Cerebellar nuclear complex (tissue), 1 donor: ENCODE measurements at places on chromosomes 2 and 18.

DNA sequence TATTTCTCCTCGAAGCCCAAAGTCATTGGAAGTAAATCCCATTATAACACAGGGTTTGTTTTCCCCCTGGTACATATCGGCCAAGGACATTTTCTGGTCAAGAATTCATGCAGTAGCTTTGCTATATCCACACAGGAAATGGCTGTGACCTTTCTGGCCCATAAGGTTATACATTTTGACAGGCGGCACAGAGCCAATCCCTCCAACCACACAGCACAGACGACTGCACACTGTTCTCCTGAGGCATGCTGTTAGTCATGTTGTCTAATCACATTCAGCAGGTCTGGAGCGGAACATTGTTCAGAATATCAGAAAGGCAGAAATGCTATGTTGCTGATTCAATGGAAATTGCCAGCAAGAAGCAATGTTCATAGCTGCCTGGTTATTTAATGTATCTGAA, 742.3 kb upstream of the SLC8A1 start:
- no peak for DNase-seq

DNA sequence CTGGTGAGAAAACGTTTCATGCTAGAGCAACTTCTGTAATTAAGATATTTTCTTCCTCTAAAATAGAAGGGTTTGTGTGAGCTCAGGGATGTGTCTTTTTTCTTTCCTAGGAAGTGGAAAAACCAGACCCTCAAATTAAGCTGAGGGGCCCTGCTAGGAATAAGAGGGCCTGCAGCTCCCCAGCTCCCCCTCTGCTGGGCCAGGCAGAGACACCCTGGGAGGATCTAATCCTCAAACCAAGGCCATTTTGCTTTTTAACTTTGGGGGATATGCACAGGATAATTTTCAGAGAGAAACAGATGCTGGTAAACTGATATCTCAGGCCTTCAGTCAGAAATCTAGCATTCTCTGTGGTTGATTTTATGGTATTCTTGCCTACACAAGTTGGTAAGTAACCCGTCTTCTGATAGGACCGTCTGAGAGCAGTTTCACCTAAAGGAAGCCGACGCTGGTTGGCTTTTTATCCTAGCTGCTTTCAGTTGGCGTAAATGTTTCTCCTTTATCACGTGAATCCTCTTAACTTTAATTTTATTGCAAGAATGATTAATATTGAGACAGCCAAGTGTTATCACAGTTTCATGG, 34.8 kb downstream of the SNTG2 start:
- DNase-seq: no peak

DNA sequence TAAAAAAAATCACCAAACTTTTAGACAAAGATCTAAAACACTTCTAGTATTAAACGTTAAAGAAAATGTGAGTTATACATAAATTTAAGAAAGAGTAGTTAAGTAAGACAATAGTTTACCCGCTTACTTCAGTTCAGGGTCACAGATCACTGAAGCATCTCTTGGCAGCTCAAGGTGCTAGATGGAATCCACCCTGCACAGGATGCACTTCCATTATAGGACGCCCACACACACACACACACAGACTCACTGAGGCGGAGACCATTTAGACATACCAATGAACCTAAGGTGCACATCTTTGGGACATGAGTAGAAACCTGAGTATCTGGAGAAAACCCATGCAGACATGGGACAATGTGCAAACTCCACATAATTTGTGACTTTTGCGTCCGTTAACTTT, 630.6 kb upstream of the ZNF804A start:
- no peak for DNase-seq

DNA sequence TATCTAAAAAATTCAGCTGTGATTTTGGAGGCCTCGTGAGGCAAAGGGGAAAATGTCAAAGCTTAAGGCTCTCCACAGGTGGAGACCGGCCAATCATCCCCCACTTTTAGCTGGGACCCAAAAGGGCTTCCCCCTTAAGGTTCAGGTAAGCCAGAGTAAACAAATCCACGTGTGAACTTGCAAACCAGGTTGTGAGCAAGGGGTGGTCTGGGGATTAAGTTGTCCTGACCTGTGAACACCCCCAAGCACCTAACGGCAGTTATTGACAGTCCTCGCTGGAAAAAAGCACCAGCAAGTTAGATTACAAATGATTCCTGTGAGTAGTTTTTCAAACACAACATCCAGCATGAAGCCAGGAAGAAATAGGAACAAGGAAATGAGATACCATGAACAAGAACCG, 42.9 kb downstream of the MYO7B start:
- no peak for DNase-seq

GRCh38 chr2:135124924-135125886, 73.1 kb downstream of the RAB3GAP1 start:
- no peak for DNase-seq

GRCh38 chr2:96547731-96548171, 11.2 kb downstream of the ARID5A start:
- no peak for DNase-seq

DNA sequence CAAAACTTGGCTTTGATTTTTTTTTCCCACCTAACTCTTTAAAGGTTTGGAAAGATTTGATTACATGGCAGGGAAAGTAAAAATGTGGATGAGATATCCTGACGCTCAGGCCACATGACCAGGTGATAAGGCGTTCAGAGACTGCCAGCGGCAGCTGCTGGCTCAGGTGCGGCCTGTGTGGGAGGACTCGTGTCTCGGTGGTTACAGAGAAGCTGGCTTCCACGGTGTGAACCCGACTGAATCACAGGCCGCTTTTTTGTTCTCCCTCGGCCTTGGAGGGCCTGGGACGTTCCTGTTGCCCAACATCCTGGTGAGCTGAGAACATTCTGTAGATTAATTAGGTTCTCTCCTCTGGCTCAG, 124.2 kb upstream of the ZNF516 start:
- DNase-seq: no peak

GRCh38 chr2:233244818-233245217, 6.7 kb upstream of the ATG16L1 start:
- DNase-seq: no peak

DNA sequence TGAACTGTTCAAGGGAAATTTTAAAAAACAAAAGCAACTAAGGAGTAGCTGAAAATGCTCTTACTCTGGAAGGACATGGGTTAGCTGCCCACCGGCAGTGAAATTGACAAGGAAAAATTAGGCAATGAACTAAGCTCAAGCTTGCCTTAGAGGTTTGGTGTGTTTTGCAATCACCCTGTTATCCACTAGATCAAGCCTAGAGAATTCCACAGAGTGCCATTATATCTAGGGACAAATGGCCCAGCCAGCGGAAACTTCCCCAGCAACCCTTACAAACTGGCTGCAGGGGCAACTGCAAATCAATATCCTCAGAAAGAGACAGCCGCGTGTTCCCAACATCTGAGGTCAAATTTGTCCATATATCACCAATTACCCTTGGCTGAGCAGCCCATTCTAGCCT, 258.2 kb downstream of the SP3 start:
- DNase-seq: no peak

DNA sequence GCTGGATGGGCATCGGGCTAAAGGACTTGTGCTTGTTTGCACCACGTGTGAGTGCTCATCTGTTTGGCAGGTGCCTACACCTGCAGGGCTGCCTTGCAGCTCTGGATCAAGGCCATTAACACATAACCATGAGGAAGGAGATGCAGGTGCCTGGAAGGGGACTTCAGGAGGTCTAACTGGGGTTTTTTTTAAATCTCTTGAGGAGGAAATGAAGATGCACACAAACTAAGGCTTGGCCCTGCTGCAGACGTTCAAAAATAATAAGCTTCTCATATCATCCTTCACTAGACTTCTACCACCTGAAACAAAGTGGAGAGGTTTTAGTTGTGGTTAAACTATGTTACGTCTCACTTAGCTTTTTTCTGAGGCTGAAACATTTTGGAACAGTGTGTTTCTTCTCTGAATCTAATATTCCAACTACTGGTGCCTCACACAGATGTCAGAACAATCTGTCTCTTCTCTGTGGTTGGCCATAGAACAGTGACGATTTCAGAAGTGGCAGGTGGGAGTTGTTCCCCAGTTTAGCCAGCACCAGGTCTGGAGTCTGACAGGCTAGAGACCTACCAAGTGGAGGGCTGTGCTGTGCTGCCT, 36.5 kb downstream of the BCL2L11 start:
- no peak for DNase-seq
